ENCODE measurements at places on chromosomes 1 and 21.
A peak's percentile ranks its signal among the peaks of the same experiment; 100 is the strongest.

- DNase-seq = no peak
Observed at GRCh38 chr1:235266325-235266724, 61.7 kb downstream of the ARID4B start.

DNA sequence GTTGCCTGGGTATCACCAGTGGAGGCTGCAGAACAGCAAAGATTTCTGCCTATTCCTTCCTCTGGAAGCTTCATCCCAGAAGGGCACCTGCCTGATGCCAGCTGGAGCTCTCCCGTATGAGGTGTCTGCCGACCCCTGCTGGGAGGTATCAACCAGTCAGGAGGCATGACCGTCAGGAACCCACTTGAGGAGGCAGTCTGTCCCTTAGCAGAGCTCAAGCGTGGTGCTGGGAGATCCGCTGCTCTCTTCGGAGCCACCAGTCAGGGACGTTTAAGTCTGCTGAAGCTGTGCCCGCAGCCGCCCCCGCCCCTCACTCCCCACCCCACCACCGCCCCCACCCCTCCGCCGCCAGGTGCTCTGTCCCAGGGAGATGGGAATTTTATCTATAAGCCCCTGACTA, 23.1 kb upstream of the HFM1 start:
- DNase-seq = no peak

DNA sequence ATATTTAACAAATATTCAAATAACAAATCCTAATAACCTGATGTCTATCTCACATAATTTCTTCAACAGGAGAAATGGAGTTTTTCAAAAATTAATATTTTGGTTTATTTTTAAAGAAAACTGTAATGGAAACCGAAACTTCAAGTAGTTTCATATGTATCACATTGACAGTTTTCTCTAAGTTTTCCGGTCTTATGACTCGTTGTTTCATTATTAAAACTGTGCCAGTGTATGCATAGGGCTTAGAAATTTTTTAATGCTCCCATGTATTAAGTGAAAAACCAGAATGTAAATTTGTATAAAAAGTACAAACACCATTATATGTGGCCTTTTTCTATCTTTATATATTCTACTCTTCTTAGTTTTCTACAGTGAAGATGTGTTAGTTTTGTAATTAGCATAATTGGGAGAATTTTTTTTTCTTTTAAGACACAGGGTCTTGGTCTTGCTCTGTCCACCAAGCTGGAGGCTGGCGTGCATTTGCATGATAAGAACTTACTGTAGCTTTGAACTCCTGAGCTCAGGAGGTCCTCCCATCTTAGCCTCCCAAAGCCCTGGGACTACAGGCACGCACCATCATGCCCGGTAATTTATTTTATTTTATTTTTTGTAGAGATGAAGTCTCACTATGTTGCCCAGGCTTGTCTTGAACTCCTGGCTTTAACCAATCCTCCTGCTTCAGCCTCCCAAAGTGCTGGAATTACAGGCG, 43.9 kb upstream of the SAMSN1 start:
- DNase-seq = no peak

- DNase-seq = no peak
Observed at GRCh38 chr1:63617450-63617849, 24.2 kb downstream of the PGM1 start.

DNA sequence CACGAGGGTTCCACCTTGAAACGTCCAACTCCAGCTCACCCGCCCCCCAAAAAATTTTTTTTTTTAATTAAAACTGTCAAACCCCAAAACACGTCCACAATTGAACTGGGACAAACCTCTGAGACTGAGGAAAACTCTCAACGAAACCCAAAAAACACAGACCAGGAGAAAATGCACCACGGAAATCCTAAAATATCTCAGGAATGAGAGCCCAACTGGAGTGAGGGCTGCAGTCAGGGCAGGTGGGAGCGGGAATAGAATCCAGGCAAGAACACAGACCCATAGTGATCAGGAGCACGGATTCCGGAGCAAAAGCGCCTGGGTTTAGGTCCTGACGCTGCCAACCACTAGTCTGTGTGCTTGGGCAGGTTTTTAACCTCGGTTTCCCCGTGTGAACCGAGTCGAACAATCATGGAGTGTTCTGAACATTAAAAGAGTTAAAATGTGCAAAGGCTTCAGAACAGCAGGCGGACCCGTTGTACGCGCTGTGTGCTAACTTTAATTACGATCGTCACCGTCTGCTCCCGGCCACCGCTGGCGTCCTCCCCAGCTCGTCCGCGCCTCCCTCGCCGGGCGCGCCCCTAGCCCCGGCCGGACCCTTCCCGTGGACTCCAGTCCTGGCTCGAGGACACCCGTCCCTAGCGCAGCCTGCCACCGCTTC, 624 bp downstream of the ARHGAP29 start:
- no peak for DNase-seq

GRCh38 chr1:69475021-69475420, 92.7 kb upstream of the LRRC7 start:
- no peak for DNase-seq

DNA sequence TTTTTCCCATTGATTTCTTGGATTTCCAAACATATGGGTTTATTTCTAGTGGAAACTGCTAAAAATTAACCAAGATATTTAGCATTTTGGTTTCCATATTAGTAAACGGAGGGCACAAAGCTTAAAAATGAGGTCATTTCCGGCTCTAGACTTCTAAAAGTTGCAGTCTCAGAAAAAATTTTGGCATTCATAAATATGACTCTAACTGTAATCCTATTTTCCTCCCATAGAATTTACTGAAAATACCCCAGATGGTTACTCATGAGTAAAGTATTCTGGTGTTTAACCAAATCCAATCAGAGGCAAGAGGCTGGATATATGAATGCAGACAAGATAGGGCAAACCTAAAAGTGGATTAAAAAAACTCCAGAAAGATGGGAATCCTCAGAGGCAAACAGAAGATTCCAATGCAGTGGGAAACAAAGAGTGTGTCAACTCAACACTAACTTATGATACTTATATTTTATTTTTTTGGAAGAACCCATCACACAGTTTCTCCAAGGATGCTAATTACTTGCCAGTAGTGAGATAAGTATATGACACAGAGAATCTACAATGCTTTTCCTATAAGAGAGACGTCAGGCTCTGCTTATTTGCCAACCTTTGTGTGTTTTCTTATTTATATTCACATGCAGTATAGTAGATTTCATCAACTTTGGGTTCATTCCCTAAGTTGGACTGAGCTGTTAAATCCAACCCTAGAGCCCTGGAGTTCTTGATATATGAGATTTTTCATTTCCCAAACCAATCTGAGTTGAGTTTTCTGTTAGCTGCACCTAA, 90.1 kb upstream of the BCL10 start:
- peak; percentile 73 for DNase-seq

DNA sequence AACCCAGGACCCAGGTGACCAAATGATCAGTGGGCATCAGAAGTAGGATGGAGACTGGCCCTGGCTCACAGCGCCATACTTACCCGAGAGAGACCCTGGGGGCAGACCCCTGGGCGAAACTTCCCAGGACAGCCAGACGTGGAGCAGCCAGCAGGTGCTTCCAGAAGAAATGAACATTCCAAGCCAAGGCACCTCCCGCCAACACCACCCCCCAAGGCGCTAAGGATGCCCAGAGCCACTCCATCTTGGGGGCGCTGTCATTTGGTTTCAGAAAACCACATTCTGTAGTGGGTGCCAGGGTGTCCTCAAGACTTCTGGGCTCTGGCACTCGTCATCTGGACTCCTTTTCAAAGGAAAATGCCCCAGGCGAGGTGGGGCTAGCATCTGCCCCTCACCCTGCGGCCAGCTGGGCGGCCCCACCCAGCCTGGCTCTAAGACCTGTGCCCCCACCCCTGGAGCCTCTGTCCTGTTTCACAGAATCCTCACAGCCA, 98.8 kb downstream of the RIPK4 start:
- no peak for DNase-seq

DNA sequence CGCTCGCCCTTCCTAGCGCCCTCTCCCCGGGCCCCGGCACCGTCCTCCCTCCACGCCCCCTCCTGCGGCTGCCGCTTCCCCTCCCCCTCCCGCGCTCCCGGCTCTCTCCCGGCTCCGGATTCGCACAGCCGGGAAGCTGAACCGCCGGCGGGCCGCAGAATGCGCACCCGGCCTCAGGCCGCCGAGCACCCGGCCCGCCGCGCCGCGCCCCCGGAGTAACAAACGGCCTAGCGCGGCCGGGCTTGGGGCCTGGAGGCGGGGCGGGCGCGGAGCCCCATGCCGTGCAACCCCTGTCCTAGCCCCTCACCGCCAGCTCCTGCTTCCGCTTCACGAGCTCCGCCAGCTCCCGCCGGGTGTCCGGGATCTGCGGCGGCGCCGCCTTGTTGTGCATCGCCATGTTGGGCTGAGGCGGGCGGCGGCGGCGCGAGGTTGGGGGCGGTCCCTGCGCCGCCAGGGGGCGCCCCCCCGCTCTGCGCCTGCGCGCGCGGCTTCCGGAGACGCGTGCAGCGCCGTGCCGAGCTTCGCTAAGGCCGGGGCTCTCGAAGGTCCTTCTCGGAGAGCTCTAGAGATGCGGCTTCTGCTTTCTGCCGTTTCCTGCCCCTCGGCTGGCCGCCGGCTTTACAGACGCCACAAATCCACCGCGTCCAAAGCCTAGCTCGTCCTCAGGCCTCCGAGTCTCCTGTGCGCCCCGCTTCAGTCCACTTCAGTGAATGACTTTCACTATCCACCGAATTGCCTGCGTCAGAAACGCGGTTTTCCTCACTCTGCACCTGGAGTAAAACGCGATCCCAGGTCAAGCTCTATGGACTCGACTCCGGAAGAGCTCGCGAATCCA, at the start of gene MEAF6:
Gene MEAF6 (minus strand): TSS at position 417 of the 835 bp plus-strand sequence. CDS start 20 bp downstream, at position 397.
- no peak for DNase-seq

DNA sequence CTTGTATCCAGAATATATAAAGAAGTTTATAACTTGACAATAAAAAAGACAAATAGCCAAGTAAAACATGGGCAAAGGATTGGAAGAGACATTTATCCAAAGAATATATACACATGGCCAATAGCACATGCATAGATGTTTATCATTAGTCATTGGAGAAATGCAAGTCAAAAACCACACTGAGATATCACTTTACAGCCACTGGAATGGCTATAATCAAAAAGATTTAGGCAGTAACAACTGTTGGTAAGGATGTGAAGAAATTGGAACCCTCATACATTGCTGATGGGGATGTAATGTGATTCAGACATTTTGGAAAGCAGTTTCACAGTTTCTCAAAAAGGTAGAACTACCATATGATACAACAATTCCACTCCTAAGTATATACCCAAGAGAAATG, 51.1 kb downstream of the SLC44A5 start:
- no peak for DNase-seq

DNA sequence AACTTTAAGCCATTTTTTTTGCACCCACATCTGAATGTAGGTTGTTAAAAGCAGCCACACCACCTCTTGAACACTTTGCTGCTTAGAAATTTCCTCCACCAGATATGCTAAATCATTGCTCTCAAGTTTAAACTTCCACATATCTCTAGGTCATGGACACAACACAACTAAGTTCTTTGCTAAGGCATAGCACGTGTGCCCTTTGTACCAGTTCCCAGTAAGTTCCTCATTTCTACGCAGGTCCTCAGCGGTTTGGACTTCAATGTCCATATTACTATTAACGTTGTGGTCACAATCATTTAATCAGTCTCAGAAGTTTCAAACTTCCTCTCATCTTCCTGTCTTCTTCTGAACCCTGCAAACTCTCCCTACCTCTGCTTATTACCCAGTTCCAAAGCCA, 661.6 kb upstream of the PKN2 start:
- DNase-seq = no peak

GRCh38 chr1:92442351-92442750, 44.4 kb downstream of the GFI1 start:
- DNase-seq = no peak

DNA sequence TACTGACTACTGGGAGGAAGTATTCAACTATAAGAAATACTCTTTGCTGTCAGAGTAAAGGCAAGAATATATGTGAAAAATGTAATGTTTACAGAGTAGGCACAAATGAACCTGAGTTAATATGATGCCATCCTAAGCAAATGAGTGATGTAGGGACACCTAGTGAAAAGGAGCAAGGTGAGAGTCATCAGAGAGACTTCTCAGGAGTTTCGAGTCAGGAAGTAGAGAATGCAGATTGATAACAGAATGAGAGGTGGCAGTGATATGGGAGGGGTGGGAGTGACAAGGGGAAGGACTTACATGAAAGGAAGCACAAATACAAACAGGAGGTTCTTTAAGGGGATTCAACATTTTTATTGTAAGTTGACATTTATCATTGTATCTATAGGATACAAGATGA, 10.2 kb downstream of the PRCC start:
- DNase-seq = no peak

DNA sequence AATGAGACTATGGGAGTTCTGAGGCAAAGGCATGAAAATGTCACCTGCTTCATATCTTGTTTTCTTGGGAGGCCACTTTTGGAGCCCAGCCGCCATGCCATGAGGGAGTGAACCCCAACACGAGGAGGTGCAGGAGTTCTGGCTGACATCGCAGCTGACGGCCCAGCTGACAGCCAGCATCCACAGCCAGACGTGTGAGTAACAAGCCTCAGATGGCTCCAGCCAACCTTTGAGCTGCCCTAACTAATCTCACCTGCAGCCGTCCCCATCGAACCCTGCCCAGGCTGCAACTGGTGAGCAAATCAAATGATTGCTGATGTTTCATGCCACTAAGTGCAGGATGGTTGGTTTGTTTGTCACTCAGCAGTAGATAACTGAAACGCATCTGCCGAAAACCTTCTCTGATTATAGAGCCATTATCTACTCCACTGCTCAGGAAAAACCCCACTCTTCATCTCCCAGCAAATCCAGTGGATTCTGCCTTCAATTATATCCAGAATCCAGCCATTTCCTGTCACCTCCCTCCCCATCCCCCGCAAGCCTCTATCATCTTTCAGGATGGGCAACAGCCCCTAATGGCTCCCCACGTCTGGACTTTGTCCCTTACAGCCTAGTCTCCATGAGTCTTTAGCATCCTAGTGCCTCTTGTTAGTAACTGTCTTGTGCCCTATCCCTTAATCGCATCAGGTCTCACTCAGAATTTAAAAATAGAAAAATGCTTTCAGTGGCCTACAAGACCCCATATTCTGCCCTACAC, 18.5 kb upstream of the RAB4A start:
- no peak for DNase-seq

- no peak for DNase-seq
Observed at GRCh38 chr1:26546375-26546774, 16.8 kb downstream of the RPS6KA1 start.

DNA sequence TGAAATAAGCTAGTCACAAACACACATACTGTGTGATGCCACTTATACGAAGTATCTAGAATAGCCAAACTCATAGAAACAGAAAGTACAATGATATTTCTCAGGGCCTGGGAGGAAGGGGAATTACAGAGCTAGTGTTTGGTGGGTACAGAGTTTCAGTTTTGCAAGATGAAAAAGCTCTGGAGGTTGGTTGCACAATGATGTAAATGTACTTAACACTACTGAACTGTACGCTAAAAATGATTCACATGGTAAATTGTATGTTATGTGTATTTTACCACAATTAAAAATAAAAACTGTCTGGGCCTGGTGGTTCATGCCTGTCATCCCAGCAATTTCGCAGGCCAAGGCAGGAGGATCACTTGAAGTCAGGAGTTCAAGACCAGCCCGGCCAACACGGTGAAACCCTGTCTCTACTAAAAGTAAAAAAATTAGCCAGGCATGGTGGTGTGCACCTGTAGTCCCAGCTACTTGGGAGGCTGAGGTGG, 15.3 kb upstream of the FHAD1 start:
- DNase-seq = no peak
